ENCODE measurements at places on chromosomes 6 and 20.

- no peak for DNase-seq
Observed at GRCh38 chr20:50144362-50144761, 9.2 kb downstream of the PEDS1 start.

GRCh38 chr20:20483328-20483727 is 115.4 kb downstream of the INSM1 start:
- no peak for DNase-seq

- no peak for DNase-seq
Observed at GRCh38 chr6:167898673-167899311, 72.1 kb downstream of the AFDN start.

- no peak for DNase-seq
Observed at GRCh38 chr20:44115762-44116644, 71.0 kb downstream of the JPH2 start.

DNA sequence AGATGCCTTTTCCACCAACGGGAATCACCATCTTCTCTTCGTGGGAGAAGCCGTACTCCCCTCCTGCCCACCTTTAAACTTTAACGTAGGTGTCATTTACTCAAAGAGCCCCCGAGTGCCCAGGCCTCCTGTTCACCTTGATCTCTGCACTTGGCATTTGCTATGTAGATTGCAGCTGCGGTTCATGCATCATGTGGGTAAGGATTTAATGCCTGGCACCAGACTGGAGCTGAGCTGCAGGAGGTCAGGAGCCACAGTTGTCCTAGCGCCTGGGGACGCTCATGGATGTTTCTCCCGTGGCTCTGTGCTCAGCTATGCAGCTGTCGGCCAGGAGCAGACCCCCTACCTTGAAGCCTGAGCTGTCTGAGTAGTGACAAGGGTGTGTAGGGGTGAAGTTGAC is 133.7 kb downstream of the CDH4 start:
- no peak for DNase-seq

DNA sequence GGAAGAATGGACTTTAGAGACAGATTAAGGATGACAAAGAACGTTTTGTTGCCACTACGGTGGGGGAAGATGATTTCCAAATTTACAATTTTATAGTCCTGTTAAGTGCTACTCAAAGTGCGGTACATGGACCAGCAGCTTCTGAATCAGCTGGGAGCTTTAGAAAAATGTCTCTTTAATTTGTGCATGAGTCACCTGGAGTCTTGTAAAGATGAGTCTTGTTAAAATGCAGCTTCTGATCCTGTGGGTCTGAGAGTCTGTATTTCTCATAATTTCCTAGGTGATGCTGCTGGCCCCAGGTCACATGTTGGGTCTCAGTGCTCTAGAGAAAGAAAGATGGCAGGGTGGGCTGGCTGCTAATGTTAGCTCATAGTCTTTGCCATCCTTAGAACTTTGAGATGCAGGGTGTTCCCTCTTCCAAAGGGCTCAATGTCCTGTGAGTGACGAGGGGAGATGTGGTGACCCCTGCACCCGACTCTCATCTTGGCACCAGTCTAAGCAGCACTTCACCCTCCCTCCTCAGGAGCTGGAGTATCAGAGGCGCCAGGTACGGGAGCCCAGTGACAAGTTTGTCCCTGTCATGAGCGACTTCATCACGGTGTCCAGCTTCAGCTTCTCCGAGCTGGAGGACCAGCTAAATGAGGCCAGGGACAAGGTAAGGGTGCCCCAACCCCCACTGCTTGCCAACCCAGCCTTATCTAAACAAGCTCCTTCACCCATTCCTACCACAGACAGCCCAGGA is 34.5 kb downstream of the MOCS1 start:
- DNase-seq = no peak

GRCh38 chr6:36683656-36684446 is 5.3 kb downstream of the CDKN1A start:
- DNase-seq = no peak

DNA sequence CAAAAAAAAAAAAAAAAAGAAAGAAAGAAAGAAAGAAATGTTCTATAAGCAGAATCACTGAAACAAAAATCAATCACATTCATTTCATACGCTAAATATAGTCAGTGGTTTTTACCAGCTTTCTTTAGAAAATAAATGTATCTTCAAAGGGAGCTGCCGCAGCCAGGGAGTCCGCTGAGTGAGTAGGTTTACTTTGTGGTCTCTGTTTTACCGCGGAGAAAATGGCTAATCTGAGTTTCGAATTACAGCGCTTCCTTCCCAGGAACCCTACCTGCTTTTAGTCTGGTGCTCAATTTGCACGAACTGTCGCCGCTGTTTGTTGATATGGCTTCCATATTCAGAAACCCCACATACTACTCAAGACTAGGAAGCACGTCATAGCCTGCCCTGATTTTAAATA is 102.4 kb downstream of the TFAP2A start:
- no peak for DNase-seq

GRCh38 chr6:114007516-114007915 is 36.6 kb upstream of the HDAC2 start:
- no peak for DNase-seq

DNA sequence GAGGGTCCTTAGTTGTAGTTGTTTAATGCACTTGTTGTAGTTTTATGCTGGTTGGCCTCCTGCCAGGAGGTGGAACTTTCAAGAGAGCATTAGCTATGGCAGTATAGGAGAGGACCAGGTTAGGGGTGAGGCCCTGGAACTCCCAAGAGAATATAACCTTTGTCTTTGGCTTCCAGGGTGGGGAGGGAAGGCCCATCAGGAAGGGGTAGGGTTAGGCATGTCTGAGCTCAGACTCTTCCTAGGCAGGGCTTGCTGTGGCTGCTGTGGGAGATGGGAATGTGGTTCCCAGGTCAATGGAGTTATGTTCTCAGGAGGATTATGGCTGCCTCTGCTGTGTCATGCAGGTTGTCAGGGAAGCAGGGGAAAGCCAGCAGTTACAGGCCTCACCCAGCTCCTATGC is 20.0 kb upstream of the GABRR1 start:
- no peak for DNase-seq

DNA sequence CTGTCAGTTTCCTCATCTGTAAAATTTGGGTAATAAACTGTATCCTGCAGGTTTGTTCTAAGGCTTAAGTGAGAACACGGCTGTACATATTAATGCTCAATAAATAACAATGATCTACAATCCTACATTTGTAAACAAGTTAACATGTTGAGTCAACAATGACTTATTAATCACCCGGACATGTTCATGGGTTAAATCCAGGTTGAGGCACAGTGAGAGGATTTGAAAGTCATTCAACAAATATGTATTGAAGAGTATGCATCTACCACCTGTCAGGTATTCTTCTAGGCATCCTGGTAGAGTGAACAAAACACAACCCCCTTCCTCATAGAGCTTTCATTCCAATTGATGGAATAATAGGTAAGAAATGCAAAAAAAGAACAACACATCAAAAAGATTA is 554.7 kb upstream of the SLC35B3 start:
- DNase-seq = no peak

DNA sequence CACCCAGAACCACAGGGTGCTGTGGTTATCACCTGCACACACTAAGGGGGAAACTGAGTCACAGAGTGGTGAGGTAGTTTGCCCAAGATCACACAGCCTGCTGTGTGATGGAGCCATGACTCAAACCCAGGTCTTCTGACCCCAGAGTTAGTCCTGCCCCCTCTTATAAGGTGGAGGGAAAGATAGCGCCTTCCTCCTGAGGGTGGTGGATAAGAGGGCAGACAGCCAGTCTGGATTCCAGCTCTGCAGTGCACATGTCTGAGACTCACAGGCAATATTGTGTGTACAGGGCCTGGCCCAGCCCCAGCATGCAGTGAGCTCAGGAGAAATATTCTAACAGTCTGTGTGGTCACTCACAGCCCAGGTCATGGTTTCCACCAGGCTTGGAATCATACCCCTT is 393.7 kb downstream of the CDH4 start:
- DNase-seq = no peak

GRCh38 chr6:77292564-77293546 is 170.4 kb downstream of the HTR1B start:
- DNase-seq = no peak

All from head of caudate nucleus (tissue), 42 donors.